ENCODE measurements at places on chromosomes 13 and 19.

GRCh38 chr13:31588316-31588715, 151.0 kb upstream of the RXFP2 start:
- DNase-seq: no peak

GRCh38 chr19:17235300-17235970, 9.4 kb downstream of the OCEL1 start:
- peak; percentile 54 for DNase-seq

DNA sequence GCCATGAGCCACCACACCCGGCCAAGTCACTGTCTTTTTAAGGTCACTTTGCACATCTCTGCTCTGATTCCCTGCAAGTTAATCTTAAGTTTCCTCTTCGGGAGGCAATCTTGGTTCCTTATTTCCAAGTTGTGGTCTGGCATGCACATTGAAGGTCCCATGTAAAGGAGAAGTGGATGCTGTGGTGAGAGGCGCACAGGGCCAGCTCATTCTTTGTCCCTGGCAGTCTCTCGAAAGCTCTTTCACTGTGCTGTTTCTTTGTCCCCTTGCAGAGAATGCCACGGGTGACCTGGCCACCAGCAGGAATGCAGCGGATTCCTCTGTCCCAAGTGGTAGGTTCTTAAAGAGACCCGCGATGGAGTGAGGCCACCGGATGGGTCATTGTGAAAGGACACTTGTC, 16.4 kb upstream of the C19orf33 start:
- no peak for DNase-seq

GRCh38 chr19:50486823-50487515, 10.3 kb upstream of the GARIN5A start:
- peak; percentile 63 for DNase-seq

- peak; percentile 85 for DNase-seq
Observed at GRCh38 chr19:20237773-20238623, 71.0 kb downstream of the ZNF486 start.

All from activated CD4-positive, alpha-beta T cell treated with anti-CD3 and anti-CD28 coated beads for 24 hours (primary cell).